Fibroblast of upper back skin (primary cell): ENCODE measurements at places on chromosomes 4 and X.

- peak; percentile 86 for DNase-seq
Measured at GRCh38 chr4:78298618-78299017, 241.5 kb downstream of the FRAS1 start.

GRCh38 chr4:102452854-102453253 lies 48.3 kb upstream of the NFKB1 start:
- DNase-seq, result no peak

DNA sequence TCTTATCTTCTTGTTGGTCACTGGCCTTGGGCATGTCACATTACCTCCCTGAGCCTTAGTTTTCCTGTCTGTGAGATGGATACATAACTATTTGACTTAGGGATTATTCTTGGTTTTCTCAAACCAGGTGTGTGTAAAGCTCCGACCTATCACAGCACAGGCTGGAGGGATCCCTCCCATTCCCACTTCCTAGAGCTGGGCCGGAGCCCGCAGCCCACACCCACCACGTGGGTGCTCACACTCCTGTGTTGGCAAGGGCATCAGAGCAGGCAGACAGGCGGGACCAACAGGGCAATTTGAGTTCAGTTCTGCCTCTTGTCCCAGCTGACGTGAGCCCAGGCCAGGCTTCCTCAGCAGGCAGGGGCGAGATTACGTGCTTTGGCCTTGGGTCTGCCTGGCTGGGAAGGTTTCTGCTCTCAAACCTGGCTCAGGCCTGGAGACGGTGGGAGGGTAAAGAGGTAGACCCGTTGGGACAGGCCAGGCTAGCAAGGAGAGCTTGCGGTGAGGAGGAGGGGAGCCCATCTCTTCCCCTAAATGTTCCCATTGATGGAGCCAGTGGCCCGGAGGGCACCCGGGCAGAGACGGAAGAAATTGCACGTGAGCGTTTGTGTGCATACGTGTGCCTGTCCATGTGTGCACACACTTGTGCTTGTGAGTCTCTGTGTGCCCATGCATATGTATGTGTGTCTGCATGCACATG lies 734 bp upstream of the SH3TC1 start:
- no peak for DNase-seq

- DNase-seq, result no peak
Measured at GRCh38 chr4:54497947-54498346, 159.8 kb upstream of the KIT start.

DNA sequence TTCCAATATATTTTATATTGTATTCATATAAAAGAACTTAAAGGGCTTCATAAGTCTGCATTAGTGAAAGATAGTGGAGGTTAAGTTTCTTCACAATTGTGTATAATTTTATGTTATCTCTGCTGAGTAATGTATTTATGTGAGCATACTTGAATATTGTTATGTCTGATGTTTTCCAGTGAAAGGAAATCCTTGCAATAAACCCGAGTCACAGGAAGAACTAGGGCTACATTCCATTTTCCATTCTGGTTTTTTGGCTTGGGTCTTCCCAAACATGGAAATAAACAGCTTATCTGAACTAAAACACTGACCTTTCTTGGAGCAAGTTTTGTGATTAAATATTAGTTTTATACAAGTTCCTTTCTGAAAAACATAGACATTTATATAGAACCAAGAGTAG lies 231.3 kb upstream of the GPRIN3 start:
- DNase-seq, result no peak

DNA sequence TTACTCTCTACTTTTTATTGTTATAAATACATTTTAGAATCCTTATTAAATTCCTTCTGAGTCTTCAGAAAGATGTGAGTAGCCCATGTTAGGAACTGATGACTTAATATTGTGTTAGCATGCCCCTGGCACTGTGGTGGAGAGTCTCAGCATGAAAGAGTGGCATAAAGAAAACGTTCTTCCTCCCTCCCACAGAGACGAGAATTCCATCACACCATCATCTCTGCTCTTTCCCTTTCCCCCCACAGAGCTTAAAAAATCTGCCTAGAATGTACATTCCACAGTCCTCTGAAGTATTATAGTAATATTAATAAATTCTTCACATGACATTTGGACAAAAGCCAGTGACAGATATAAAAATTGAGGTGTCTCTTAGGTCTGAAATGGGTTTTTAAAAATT lies 117.8 kb upstream of the DKK2 start:
- DNase-seq, result peak; percentile 48

GRCh38 chr4:118280501-118281218 lies 72.1 kb downstream of the PRSS12 start:
- DNase-seq, result peak; percentile 81

DNA sequence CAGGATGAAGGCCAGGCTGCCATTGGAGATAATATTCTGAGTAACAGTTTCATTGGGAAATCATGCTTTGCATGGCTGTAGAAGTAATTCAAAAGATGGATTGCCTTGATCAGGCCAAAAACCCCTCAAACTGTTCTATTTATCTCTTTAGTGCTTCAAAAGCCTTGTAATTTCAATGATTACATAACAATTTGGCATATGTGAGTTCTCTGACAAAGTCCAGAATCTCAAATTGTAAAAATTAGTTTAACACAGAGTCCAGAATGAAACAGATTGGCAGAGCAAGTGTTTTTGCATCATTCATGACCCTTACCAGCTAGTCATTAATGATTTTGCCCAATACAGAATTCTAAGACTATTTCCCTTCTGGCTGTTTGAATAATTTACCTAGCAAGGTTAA lies 347.3 kb downstream of the SPRY1 start:
- no peak for DNase-seq

DNA sequence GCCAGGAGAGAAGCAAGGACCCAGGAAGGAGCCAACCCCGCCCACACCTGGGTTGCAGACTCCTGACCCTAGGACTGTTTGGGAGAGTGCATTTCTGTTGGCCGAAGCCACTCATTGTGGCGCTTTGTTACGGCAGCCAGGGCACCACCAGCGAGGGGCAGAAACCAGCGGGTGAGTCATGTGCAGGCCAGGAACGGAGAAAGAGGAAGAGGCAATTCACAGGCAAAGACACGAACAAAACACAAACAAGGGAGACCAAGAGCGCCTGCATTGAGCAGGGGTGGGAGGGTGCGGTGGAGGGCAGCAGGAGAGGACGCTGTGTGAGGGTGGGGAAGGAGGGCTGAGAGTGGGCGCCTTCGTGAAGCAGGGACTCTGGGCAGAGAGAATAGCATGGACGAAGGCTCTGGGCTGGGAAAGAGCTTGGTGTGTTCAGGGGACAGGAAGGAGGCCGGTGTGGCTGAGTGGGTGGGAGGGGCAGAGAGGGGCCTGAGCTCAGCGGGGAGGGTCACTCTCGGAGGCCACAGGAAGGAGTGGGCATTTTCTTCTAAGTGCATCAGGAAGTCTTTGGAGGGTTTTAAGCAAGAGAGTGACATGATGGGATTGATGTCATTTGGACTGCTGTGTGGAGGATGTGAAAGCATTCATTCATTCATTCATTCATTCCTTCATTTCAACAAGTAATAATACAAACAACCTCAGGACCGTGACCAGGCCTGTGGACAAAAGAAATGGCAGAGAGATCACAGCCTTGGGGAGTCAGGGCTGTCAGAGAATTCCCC lies 12.2 kb upstream of the WFS1 start:
- no peak for DNase-seq

DNA sequence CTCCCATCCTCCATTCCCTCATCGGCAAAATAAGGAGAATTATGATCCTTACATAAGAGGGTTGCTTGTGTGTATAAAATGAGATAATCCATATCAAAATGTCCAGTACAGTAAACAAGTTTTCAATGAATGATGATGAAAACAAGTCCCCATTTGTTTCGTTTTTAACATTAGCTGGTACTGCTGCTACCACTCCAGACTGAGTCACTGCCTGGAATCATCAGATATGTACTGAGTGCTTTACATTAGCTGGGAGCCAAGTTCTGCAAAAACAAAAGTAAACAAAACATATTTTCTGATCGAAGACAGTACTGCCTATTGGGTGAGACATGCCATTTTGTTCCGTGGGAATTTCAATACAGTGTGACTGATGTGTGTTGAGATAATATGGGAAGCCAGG lies 123.2 kb upstream of the IGFBP7 start:
- DNase-seq, result no peak

- DNase-seq, result no peak
Measured at GRCh38 chr4:79290376-79290775, 35.5 kb downstream of the NAA11 start.

GRCh38 chr4:7185487-7186030 lies 6.8 kb upstream of the SORCS2 start:
- DNase-seq, result no peak

DNA sequence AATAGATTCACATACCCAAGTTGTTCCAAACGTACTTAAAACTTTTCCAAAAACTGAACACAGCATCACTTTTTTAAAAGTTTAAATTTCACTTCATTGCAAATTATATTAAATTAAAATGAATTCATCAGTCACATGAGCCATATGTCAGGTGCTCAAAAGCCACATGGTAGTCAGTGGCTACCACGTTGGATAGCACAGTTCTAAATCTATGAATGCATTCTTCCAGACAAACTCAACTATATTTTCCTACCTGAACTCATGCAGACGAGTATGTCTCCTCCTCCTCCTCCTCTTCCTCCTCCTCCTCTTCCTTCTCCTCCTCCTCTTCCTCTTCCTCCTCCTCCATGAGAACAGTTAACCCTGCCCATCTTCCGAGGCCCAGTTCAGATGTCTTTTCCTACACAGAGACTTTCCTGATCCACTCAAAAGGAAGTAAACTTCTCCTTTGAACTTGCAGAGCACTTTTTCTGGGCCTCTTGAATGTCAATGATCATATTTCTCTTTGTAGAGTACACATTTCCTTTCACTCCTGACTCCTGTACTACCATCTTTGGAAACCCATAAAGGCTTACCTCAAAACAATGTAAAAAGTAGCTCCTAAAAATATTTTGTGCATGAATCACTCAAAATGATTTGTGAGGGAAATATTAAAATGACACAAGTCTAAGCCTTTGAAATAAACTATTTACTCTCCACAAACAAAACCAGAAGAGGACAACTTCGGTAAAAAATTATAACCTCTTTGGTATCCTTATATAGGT lies 172.6 kb downstream of the AMELX start:
- peak; percentile 28 for DNase-seq

DNA sequence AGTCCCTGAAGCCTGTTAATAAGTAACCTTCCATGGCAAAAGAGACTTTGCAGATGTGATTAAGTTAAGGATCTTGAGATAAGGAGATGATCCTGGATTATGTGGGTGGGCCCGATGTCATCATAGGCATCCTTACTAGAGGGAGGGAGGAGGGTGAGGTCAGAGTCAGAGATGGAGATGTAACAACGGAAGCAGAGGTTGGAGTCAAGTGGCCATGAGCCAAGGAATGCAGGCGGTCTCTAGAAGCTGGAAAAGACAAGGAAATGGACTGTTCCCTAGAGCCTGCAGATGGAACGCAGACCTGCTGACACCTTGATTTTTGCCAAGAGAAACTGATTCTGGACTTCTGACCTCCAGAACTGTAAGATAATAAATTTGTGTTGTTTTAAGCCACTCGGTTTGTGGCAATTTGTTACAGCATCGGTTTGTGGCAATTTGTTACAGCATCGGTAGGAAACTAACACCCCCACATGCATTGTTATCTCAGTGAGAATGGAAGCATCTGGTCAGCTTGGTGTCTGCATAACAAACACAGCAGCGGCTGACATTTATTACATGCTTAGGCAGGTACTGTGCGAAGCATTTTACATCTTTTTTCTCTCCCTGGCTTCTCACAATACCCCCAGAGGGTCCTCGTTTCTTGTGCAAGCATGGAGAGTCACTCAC lies 55.6 kb downstream of the CLDN34 start:
- DNase-seq, result peak; percentile 74

DNA sequence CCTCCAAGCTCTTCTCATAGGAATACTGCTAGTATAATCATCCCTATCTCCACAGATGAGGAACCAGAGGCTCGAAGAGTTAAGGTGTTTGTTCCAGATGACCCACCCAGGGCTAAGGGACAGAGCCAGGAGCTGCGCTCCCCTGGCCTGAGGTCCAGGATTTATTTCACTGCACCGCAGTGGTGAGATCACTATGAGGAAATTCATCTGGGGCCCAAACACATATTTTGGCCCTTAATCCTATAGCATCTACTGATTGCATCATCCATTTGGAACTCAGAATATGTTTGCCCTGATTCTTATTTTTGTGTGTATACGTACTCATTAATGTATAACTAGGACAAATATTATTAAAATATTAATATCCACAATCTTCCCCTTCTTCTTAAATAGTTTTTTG lies 100.1 kb upstream of the RBPJ start:
- DNase-seq, result peak; percentile 82

DNA sequence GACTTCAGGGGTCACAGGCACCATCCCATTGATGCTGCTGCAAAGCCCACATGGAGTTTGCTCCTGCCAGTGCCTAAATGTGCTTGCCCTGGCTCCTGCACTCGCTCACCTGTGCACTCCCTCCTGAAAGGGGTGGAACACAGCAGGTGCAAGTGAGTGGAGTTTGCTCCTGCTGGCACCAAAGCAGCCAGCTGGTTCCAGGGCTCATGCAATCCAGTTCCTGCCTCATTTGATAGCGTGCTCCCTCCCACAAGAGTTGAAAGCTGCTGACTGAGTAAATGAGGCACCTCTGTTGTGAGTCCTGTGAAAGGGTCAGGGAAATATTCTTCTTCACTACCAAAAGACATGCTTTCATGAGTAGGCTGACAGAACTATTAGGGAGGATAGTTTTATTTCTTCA lies 30.5 kb downstream of the CXCL8 start:
- DNase-seq, result no peak

GRCh38 chr4:21535898-21536297 lies 412.7 kb downstream of the KCNIP4 start:
- DNase-seq, result no peak

- no peak for DNase-seq
Measured at GRCh38 chr4:119781044-119781443, 152.4 kb upstream of the PDE5A start.

DNA sequence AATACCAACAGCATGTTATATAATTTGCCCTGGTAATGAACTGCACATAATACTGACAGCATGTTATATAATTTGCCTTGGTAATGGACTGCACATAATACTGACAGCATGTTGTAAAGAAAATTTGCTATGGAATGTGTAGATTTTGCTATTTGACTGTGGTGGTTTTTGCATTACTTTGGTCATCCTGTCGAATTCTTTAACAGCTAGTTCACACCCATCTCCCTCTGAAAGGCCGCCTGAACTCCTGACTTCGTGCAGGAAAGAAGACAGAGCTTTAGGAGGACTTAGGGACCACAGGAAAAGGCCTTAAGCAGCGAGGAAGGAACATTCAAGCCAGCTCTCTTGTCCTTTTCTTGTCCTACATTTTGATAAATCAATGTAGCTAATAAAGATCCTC lies 45.2 kb upstream of the DCLK2 start:
- DNase-seq, result peak; percentile 76

DNA sequence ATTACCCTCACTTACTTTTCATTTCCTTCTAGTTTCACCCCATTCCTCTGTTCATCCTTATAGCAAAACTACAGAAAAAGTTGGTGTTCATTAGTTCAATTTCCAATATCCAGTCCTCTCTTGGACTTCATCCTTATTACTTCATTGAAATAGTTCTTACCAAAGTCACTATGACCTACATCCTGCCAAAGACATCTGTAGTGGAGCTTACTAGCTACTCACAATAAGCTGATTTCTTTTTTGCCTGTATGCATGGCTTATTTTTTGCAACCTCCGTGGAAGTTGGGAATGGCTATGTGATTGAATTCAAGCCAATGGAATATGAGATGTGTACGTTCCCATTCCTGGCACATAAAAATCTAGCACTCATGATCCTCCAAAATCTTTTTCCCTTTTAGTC lies 4.6 kb upstream of the CDKL2 start:
- peak; percentile 33 for DNase-seq
